ENCODE measurements at places on chromosomes 11 and 22. TPM values are rescaled to one million over a fixed set of nuclear protein-coding genes. Genes with fewer than 3 reads are reported as not detected.
A peak's percentile ranks its signal among the peaks of the same experiment; 100 is the strongest.

- no peak for DNase-seq
These were observed 355.0 kb upstream of the CTSC start for GRCh38 chr11:88692306-88693086.

DNA sequence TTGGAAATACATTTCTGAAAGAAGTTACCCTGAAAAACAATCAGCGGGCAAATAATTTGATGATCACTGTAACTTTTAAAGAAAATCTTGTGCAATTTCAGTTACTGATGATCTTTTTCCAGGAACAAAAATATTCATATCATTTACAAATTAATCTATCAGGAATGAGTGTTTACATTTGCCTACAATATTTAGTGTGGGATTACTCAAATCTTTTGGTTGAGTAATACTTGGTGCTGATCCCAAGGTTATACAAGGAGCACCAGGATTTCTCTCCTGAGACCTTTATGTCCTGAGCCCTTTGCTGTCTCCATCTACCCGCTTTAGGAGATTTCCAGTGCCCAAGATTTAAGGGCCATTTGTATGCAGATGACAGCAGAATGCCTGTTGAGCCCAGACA lies 116.1 kb downstream of the ATXN10 start:
- DNase-seq = no peak

GRCh38 chr11:65851083-65851579 lies 6.8 kb downstream of the CFL1 start:
- no peak for DNase-seq

GRCh38 chr22:49657275-49657973 lies 170.2 kb downstream of the BRD1 start:
- DNase-seq = peak; percentile 57

- no peak for DNase-seq
These were observed 66.6 kb downstream of the SLC5A12 start for GRCh38 chr11:26655287-26655686.

GRCh38 chr11:1502954-1503707 lies 16.6 kb upstream of the MOB2 start:
- no peak for DNase-seq

DNA sequence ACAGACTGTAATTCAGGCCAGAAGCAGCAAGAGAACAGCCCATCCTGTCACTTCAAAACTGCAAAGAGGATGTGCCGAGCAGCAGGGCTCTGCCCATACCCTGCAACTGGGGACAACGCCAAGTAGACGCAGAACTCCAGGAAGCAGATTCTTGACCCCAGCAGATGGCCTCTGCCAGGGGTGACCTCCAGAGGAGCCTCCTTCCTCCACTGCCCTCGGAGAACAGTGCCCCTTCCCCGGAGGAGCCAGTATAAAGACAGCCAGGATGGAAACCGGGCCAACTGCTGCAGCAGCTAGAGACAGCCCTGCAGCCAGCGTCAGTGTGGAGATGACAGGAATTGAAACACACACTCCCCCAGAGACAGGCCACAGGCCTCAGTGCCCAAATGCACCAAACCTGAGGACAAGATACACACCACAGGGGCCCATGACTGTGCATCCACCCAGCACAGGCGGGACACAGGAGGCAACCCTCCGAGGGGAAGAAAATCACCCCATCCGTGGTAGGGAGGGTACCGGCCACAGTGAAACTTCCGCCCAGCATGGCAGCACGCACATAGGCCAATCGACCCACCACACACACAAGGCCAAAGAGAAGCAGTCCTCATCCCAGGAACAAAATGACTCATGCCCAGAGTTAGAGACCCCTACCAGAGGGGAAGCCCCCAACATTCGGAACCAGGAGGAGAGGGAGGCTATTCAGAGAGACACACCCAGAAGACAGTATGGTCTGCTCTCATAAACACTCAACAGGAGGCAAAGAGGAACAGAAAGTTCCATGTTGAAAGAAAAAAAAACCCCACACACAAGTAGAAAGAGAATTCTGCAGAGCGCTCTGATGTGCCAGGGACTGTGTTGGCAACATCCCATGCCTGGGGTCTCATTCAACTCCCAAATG lies 5.6 kb downstream of the AHNAK start:
- no peak for DNase-seq

DNA sequence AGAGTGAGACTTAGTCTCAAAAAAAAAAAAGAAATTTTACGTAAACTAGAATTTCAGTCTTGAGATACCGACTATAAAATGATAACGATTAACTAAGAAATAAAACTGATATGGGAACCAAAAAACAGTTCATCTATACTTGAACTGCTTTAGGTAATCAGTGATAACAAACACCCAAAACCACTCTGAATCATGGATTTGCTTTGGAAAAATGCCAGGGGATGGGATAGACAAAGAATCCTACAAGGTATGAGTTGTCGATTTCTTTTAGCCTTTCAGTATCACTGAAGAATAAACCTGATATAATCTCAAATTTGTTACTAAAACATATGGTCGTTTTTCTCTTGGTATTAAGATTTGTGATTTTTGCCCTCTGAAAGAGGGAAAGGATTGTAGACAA lies 13.7 kb downstream of the CSTF3 start:
- no peak for DNase-seq

The OR51F2 gene
- total RNA-seq = not detected

The MRGPRF gene
- total RNA-seq = 0.84 TPM
